ENCODE measurements at places on chromosomes 2 and 18. TPM values are rescaled to one million over a fixed set of nuclear protein-coding genes. Genes with fewer than 3 reads are reported as not detected.

GRCh38 chr2:207315131-207315530 lies 149.4 kb upstream of the KLF7 start:
- no peaks in the 10 kb centered on the region for H3K27me3 ChIP-seq
- H3K4me3 ChIP-seq = no peak overlapping the region
- H3K27ac ChIP-seq = no peak overlapping the region
- DNase-seq = no peak

The NOSTRIN gene
- not detected for total RNA-seq

The COPS9 gene
- 139 TPM for total RNA-seq

DNA sequence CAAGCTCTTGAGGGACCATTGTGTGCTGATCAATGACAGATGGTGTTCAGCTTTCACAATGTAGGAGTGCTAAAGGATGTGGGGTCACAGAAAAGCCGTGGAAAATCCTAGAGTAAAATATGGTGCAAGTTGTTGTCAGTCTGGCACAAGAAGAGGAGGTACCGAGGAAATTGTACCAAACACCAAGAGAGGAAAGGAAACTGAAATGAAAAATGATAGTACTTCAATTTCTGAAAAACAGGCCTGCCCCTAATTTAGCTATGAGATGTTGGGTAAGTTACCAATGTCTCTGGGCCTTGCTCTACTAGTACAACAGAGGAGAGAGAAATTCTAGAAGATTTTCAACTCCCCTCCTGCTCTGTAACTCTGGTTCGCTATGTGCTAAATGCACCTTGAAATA lies 78.8 kb upstream of the PELI1 start:
- no peaks in the 10 kb centered on the region for H3K27me3 ChIP-seq
- no peak overlapping the region for H3K4me3 ChIP-seq
- no peak overlapping the region for H3K27ac ChIP-seq
- H3K4me1 ChIP-seq = peaks cover 18% of the 10 kb centered on the region

GRCh38 chr2:32284321-32284720 lies 6.6 kb downstream of the YIPF4 start:
- no peaks in the 10 kb centered on the region for H3K27me3 ChIP-seq
- H3K4me1 ChIP-seq = peaks cover 39% of the 10 kb centered on the region
- no peak overlapping the region for H3K4me3 ChIP-seq
- no peak overlapping the region for H3K27ac ChIP-seq
- peaks cover 9% of the 10 kb centered on the region for H3K36me3 ChIP-seq

GRCh38 chr2:109500910-109501309 lies 112.9 kb downstream of the SEPTIN10 start:
- peaks cover 31% of the 10 kb centered on the region for H3K36me3 ChIP-seq
- H3K4me1 ChIP-seq = peaks cover 36% of the 10 kb centered on the region
- no peak overlapping the region for H3K27ac ChIP-seq
- no peak overlapping the region for H3K4me3 ChIP-seq

The AMER3 gene
- total RNA-seq = not detected

The NAT8 gene
- not detected for total RNA-seq

DNA sequence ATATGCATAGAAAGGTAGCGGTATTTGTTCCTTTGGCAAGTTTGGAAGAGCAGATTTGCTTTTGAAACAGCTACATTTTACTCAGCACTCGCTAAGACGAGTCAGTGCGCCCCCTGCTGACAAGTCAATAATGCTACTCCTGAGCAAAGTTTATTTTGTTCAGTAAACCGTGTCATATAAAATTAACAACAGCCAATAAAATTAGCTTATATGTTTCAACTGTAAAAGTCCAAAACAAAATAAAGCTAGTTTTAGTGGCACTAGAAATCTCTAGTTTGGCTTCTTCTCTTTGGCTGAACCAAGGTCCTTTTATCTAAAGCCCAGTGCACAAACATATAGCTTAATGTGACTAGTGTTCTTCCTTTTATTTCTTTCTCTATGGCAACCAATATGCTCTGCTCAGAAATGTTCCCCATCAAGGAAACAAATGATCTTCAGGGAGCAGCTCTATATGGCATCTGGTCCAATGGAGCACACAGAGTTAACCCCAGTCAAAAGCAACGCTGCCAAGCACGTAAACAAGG lies 4.2 kb upstream of the POU3F3 start:
- H3K27me3 ChIP-seq = peaks cover 21% of the 10 kb centered on the region
- H3K27ac ChIP-seq = peak overlapping the region; percentile 37
- peaks cover 82% of the 10 kb centered on the region for H3K4me1 ChIP-seq
- DNase-seq = no peak
- H3K4me3 ChIP-seq = peak overlapping the region; percentile 24

- H3K4me3 ChIP-seq = no peak overlapping the region
- no peak overlapping the region for H3K27ac ChIP-seq
- H3K4me1 ChIP-seq = peaks cover 5% of the 10 kb centered on the region
- H3K27me3 ChIP-seq = no peaks in the 10 kb centered on the region
- no peak for DNase-seq
These were observed 17.3 kb upstream of the FZD5 start for GRCh38 chr2:207787017-207787416.

DNA sequence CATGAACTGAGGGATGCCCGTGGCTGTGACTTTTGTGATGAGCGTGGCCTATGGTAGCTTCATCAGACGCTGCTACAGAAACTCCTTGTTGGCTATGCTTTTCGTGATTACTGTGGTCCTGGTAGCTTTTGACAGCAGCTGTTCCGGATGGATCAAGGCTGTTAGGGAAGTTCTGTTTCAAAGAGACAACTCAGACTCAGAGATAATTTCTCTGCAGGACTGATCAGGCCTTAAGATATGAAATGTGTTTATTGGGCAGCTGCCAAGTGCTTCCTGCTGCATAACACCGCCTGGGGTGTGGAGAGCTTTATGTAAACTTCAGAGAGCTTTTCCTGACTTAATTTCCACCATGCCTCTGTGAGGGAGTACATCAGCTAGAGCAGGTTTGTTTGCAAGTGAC lies 243.8 kb downstream of the TSN start:
- H3K36me3 ChIP-seq = no peaks in the 10 kb centered on the region
- peaks cover 13% of the 10 kb centered on the region for H3K4me1 ChIP-seq
- no peak overlapping the region for H3K4me3 ChIP-seq
- no peak for DNase-seq

The HK2 gene
- total RNA-seq = 18.5 TPM

DNA sequence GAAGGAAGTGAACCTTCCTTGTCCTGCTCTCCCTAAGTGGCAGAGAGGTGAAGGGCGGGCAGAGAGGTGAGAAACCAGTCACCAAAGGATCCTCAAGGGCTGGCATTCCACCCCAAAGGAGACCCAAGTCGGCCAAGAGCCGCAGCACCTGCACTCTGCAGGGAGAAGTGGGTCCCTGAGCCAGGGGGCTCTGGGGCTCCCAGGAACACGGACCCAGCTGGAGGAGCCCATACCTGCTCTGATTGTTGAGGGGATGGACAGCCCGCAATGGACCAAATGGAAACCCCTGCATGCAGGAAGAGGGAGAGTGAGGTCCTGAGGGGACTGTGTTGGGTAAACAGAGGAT lies 233.3 kb downstream of the ATAD2B start:
- no peak overlapping the region for H3K27ac ChIP-seq
- H3K36me3 ChIP-seq = peaks cover 18% of the 10 kb centered on the region
- H3K4me1 ChIP-seq = no peaks in the 10 kb centered on the region
- no peaks in the 10 kb centered on the region for H3K27me3 ChIP-seq

The LINC00305 gene
- not detected for total RNA-seq

DNA sequence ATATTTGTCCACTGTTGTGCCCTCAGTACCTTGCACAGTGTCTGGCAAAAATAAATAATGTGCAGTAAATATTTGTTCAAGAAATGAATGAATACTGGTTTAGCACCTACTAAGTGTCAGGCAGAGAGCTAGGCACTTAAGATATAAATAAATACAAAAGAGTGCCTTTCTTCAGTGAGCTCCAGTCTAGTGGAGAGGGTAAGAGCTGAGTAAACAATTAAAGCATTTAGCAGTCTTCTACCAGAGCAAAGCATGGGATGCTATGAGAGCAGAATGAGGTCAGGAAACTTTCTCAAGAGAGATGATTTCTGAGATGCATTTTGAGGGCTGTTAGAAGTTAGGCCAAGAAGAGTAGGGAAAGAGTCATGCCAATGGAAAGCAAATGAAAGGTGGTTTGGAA lies 314.7 kb downstream of the DSC3 start:
- H3K36me3 ChIP-seq = no peaks in the 10 kb centered on the region
- no peak overlapping the region for H3K27ac ChIP-seq
- H3K4me3 ChIP-seq = no peak overlapping the region
- peaks cover 2% of the 10 kb centered on the region for H3K27me3 ChIP-seq
- DNase-seq = no peak

The KCNJ3 gene
- 0.51 TPM for total RNA-seq

DNA sequence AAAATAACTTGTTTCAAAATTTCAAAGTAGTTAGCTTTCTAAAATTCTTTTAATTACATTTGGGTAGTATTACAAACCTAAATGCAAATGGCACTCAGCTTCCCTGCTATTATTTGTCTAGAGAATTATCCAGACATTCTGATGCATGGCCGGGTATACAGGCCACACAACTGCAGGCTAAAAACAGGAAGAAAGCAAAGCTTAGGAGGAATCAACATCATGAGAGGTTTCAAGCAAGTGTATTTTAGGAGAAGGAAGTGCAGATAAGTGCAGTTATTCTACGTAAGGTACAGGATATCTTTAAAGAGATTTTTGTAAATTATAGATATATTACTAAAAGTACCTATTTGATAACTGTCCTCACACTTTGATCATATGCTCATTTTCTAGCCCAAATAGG lies 46.8 kb upstream of the RNU4ATAC start:
- H3K4me3 ChIP-seq = no peak overlapping the region
- DNase-seq = no peak
- H3K4me1 ChIP-seq = peaks cover 39% of the 10 kb centered on the region
- H3K27me3 ChIP-seq = no peaks in the 10 kb centered on the region

- H3K27me3 ChIP-seq = peaks cover 14% of the 10 kb centered on the region
- no peaks in the 10 kb centered on the region for H3K36me3 ChIP-seq
- H3K4me1 ChIP-seq = no peaks in the 10 kb centered on the region
- H3K27ac ChIP-seq = no peak overlapping the region
- no peak for DNase-seq
These were observed 209.6 kb upstream of the PIK3C3 start for GRCh38 chr18:41745166-41746049.

DNA sequence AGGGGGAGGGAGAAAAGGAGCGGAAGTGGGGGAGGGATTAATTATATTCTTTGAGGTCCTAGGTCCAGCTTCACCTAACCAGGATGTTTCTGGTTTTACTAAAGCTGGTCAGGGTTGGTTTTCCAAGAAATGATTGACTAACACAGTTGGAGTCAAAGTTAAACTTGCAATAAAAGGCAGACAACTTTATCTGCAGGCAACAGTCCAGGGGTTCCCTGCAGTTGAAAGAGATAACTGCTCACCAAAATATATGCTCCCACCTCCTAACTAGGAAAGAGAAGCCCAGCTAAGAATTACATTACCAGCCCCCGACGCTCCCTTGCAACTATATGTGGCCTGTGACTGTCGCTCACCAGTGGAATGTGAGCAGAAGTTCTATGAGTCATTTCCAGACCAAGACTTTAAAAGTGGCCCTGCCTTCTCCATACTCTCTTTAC lies 140.0 kb upstream of the PKDCC start:
- H3K27me3 ChIP-seq = no peaks in the 10 kb centered on the region
- H3K4me3 ChIP-seq = no peak overlapping the region
- peak overlapping the region; percentile 52 for H3K27ac ChIP-seq
- H3K4me1 ChIP-seq = peaks cover 71% of the 10 kb centered on the region
- no peak for DNase-seq

- H3K4me1 ChIP-seq = peaks cover 12% of the 10 kb centered on the region
- no peak for DNase-seq
- H3K4me3 ChIP-seq = no peak overlapping the region
- no peaks in the 10 kb centered on the region for H3K27me3 ChIP-seq
These were observed 465.1 kb downstream of the TGIF1 start for GRCh38 chr18:3914833-3915610.
